T-helper 2 cell (primary cell): ENCODE measurements at places on chromosomes 11 and 22.
A peak's percentile ranks its signal among the peaks of the same experiment; 100 is the strongest.

- DNase-seq = no peak
These were observed 32.6 kb downstream of the SVIP start for GRCh38 chr11:22797047-22797446.

- no peak for DNase-seq
These were observed 113.7 kb downstream of the PTPRJ start for GRCh38 chr11:48093795-48094642.

GRCh38 chr11:118649941-118650340 is 29.5 kb downstream of the TREH start:
- no peak for DNase-seq

- DNase-seq = peak; percentile 51
These were observed 27.8 kb upstream of the GRAMD4 start for GRCh38 chr22:46592390-46592872.

DNA sequence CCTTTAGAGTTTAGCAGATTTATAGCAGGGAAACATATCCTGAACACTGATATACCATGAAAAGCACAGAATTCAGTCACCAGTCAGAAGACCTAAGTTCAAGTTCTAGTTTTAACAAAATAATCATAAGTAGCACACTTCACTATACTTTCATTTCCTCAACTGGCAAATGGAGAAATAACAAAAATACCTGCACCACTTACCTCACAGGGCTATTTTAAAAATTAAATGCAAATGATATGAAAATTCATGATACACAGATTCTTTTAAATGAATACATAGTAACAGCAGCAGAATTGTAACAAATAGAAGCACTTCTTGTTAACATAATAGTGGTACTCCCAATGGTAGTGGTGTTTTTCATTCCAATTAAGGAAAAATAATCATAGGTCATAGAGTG is 139.0 kb downstream of the FCHSD2 start:
- DNase-seq = no peak

DNA sequence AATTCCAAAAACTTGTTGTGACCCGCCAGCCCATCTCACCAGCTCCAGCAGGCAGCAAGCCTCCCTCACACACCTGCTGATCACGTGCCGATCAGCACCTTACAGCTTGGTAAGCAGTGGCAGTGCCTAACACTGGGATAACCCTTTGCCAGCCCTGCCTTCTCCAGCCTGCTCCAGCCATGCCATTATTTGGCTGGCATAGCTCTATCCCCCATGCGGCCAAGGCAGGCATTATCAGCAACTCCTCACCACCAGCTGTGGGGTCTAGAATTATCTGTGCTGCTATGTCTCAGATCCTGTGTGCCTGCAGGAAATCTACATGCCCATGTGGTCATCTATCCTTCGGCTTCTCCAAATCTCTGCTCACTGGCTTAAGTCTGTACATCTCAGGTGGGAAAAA is 215.0 kb downstream of the ST3GAL4 start:
- no peak for DNase-seq

GRCh38 chr22:23682077-23682476 is 8.7 kb upstream of the RGL4 start:
- DNase-seq = no peak

DNA sequence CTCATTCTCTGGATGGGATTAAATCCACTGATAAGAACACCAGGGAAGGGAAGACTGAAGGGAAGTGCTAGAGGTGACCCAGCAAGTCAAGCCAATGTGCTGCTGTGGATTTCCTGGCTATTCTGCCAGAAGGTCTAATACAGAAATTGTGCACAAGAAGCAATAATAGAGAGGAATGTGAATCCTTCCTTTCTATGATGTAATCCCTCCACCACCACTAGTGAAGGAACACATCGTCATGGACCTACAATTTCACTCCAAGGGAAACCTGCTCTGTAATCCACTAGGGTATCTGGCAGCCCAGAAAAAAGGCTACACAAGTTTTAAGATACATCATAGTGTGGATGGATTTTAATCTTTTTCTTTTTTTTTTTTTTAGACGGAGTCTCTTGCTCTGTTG is 17.4 kb downstream of the LARGE2 start:
- no peak for DNase-seq

- no peak for DNase-seq
These were observed 81.9 kb downstream of the MN1 start for GRCh38 chr22:27719535-27720227.

DNA sequence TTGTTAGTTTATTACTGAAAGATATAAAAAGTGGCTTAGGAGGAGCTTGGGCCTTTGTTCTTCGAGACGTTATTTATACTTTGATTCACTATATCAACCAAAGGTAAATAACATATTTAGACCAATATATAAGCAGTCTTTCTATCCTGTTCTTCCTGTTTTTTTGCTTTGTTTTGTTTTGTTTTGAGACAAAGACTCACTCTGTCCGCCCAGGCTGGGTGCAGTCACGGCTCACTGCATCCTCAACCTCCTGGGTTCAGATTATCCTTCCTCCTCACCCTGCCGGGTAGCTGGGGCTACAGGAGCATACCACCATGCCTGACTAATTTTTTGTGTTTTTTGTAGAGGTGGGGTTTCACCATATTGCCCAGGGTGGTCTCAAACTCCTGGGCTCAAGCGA is 66.8 kb downstream of the ATM start:
- DNase-seq = no peak

DNA sequence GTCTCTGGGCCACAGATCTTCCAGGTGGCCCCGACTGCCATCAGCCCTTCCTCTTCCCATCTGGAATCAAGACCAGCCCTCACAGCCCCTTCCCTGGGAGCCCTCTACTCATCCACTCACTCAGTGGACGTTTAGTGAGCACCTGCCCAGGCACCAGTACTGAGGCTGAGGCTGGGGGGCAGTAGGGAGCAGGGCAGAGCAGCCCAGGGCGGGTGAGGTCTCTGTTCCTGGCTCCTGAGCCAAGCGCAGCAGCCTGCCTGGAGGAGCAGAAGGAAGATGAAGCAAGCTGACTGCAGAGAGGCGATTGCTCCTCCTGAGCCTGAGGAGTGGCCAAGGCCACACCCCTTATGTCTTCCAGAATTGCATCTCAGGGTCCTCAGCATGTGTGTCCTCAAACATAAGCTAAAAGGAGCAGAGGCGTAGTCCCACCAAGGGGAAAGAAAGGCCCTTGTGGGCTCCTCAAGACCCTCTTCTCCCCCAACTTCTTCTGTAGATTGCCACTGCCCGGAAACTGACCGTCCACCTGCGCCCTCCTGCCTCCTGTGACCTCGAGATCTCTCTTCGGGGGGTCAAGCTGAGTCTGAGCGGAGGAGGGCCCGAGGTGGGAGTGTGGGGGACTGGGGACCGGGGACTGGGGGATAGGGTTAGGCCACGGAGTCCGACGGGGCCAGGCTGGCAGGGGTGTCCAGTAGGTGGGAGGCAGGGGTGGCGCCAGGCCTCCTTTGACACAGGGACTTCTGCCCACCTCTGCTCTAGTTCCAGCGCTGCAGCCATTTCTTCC is 5.8 kb downstream of the MAPK8IP2 start:
- no peak for DNase-seq

GRCh38 chr11:125916683-125917347 is 12.5 kb downstream of the DDX25 start:
- no peak for DNase-seq

DNA sequence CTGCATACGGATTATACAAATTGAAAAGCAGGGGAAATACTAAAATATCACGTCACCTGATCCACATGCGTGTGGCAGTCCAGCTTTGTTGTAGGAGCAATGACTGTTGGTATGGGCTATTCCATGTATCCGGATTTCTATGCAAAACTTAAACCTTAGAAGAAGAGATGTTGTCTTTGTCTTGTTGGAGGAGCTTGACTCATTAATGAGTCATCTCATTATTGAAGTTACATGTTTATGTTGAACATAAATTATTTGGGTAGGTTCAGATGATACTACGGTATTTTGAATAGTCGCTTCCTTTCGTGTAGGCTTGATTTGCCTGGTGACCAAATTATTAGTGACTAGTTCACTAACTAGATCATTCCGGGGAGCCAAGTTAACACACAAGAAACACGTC is 806 bp upstream of the SAAL1 start:
- DNase-seq = no peak

GRCh38 chr11:19842505-19842904 is 129.9 kb downstream of the NAV2 start:
- no peak for DNase-seq

- DNase-seq = no peak
These were observed 340.0 kb downstream of the SHANK2 start for GRCh38 chr11:70912226-70912840.

DNA sequence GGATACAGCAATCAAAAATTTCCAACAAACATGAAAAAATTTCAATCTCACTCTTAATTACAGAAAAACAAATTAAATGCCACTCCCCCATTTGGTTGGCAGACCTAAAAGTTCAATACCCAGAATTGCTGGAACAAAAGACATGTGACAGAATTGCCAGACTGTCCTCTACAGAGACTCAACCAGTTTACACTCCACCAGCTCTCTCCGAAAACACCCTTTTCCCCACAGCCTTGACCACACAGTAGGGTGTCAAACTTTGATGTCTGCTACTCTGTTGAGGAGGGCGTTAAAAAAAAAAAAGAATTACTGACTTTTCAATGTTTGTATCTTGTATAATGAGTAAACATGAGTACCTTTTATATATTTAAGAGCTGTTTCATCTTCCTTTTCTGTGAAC is 44.7 kb upstream of the YPEL1 start:
- peak; percentile 41 for DNase-seq

DNA sequence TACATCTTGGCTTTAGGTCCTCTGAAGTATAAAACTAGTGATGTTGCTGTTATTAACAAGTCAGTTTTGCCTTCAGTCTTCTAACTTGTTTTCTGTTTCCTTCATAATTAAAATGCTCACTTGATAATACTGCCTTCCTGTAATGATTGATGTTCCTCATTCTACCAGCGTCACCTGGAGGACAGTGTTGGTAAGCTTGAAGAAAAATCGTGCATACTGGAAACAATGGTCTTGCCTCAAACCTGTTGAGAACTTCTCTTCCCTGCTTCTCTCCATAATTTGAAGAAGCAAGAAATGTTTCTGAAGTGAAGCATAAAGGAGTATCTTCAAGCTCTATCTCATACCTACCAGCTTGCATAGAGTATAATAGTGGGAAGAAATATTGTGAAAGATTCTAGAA is 3.0 kb downstream of the YWHAH start:
- no peak for DNase-seq

DNA sequence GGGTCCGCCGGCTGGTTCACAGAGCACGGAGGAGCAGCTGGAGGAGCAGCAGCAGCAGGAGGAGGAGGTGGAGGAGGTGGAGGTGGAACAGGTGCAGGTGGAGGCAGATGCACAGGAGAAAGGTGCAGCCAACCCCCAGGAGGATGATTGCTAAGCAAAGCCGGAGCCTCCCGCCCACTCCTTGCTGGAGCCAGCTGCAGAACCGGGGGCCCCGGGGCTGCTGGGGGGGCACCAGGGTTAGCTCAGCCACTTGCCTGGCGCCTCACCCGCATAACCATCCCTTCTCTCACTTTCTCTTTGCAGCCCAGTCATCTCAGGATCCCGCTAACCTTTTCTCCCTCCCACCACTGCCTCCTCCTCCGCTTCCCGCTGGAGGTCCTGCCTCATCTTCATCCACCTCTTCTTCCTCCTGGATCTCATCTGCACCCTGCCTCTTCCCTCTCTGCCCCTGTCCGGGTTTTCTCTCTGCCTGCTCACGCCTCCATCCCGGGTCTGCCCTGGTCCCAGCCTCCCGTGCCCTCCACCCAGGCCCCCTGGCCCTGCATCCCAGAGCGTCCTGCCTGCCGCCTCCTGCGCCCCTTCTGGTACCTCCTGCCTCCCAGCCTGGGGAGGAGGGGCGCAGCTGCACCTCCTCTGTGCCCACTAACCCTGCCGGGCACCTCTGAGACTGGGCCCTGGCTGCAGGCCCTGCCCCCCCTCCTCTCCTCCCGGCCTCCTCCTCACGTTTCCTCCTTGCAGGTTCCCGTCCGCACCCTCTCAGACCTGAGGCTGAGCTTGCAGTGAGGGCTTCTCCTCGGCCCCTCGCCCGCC is 9.5 kb downstream of the KCTD17 start:
- no peak for DNase-seq

DNA sequence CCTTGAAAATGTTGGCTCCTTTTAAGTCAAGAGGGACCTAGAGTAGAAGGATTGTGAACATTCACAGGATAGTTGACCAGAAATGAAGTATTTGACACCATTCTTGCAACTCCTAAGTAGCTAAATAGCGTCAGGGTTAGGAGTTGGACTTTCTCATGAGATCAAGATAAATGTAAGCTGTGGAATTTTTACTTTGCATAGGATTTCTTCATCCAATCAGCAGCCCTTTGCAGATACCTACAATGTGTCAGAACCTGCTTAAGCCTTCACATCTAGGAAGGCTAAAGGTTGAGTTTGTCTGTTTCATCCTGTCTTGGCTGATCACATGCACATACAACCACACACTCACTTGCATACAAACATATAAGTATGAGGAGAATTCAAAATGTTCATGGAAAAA is 32.3 kb downstream of the CD44 start:
- DNase-seq = no peak
